Astrocyte of the spinal cord (primary cell): ENCODE measurements at places on chromosomes 2 and 18.

DNA sequence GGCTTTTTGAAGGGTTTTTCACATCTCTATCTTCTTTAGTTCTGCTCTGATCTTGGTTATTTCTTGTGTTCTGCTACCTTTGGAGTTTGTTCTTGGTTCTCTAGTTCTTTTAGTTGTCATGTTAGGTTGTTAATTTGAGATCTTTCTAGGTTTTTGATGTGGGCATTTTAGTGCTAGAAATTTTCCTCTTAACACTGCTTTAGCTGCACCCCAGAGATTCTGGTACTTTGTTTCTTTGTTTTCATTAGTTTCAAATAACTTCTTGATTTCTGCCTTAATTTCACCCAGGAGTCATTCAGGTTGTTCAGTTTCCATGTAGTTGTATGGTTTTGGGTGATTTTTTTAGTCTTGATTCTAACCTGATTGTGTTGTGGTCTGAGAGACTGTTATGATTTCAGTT is 34.7 kb downstream of the AGPS start:
- DNase-seq, result no peak

- DNase-seq, result peak; percentile 77
These were observed 144.6 kb upstream of the EPHA4 start for GRCh38 chr2:221716426-221717303.

- no peak for DNase-seq
These were observed 202.9 kb downstream of the ARL4C start for GRCh38 chr2:234293973-234294372.

- DNase-seq, result no peak
These were observed 21.6 kb downstream of the TMEM18 start for GRCh38 chr2:655626-656025.

- no peak for DNase-seq
These were observed 63.3 kb upstream of the WDSUB1 start for GRCh38 chr2:159349674-159350299.

DNA sequence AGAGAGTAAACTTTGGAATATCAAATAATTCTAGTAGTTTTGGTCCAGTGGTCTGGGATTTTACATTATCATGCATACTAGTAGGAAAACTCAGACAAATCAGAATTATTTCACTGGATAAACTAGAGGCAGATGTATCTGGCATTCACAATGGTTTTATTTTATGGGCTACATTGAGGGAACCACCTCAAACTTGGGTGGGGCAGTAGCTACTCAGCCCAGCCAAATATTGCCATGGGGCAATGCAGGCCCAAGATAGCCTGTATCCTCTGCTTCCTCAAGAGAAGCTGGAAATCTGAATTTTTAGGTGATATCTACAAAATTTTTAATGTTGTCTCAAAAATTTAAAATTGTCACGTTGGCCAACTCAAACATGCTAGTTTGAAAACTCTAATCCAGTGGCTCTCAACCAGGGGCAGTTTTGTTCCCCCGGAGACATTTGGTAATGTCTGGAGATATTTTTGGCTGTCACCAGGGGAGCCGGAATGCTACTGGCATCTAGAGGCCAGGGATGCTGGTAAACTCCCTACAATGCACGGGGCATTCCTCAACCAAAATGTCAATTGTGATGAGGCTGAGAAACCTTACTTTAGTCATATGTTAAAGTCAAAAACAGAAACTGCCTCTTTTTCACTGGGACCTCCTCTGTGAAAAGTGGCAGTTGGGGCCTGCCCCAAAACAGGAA is 172.8 kb upstream of the SPRED2 start:
- DNase-seq, result no peak

DNA sequence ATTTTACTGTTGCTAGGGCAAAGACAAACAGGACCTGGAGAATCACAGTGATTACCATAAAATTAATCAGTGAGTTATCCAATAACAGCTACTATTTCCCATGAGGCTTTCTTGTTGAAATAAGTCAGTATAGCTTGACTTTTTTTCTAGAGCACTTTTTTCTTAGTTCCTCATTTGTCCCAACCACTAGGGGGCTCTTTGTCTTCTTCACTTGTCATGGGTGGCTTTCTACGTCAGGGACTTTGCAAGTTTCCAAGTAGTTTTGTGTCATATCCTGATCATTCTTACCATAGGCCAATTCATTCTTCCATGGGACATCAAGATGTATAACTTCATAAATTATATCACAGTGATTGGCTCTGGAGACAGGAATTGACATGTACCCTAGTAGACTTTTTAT is 1019.6 kb upstream of the PIK3C3 start:
- DNase-seq, result no peak

GRCh38 chr2:215699018-215699417 is 263.1 kb upstream of the FN1 start:
- no peak for DNase-seq

GRCh38 chr2:49003201-49003600 is 151.1 kb downstream of the FSHR start:
- DNase-seq, result peak; percentile 5

GRCh38 chr18:68263481-68263880 is 451.4 kb downstream of the TMX3 start:
- DNase-seq, result peak; percentile 48

DNA sequence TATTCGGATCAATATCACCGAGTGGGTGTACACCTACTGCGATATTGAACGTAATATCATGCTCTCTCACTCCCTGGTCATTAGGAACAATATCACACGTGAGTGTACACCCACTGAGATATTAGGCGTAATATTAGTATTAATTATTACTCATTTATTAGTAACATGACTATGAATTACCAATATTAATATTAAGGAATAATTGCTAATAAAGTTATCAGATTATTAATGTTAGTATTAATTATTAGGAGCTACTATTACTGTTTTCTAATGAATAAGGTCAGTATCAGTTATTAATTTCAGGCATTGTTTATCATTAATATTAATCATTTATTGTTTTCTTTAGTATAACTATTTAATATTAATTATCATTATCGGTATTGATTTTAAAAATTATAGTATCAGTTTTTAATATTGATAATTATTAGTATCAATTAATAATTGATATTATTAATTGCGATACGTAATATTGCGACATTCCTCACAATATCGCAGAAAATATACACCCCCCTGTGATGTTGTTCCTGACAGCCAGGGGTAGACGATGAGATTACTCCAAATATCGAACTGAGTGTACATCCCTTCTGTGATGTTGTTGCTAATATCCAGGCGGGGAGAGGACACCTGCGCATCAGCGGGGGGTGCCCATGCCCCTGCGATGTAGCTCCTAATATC is 84.2 kb downstream of the DAPL1 start:
- no peak for DNase-seq

DNA sequence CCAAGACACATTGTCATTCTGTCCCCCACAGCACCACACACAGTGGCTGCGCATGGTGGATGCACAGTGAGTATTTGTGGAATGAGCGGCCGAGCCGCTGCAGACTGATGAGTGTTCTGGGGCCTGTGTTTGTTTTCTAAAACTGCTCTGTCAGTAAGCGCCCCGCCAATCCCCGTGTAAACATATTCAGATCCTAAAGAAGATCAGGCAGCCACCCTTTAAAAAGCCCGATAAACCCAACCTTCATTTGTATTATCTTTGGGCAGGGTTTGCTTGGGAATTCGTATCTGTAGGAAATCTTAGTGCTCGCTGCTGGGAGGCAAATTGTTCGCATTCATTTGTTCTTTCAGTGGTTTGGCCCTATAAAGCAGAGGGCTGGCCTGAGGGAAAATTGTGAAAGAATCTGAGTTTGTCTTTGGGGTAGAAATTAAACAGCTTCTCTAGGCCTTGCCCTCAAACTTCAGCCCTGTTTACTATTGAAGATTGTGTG is 68.6 kb downstream of the TGOLN2 start:
- DNase-seq, result peak; percentile 59

DNA sequence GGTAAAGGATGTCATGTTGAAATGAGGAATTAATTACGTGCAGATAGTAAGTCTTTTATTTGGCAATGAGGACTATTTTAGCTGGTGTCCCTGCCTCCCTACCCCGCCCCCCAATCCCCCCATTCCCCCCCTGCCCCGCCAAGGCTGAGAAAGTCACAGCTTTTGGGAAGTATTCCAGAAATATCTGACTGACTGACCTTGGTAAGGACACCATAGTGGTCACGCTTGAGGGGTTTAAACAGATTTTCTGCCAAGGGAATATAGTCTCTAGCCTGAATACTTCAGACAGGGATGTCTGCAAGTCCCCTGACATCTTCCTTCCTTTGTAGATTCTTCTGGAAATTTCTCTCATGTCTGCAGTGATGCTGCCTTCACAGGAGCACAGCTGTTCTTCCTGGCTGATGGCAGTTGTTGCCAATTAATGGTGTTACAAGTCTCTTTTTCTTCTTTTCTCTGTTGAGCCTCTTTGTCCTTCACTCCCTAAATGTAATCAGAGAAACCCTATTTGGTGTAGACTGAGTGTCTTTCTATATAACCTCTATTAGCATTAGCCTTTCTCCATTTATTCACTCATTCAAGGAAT is 53.7 kb upstream of the MGAT5 start:
- no peak for DNase-seq

DNA sequence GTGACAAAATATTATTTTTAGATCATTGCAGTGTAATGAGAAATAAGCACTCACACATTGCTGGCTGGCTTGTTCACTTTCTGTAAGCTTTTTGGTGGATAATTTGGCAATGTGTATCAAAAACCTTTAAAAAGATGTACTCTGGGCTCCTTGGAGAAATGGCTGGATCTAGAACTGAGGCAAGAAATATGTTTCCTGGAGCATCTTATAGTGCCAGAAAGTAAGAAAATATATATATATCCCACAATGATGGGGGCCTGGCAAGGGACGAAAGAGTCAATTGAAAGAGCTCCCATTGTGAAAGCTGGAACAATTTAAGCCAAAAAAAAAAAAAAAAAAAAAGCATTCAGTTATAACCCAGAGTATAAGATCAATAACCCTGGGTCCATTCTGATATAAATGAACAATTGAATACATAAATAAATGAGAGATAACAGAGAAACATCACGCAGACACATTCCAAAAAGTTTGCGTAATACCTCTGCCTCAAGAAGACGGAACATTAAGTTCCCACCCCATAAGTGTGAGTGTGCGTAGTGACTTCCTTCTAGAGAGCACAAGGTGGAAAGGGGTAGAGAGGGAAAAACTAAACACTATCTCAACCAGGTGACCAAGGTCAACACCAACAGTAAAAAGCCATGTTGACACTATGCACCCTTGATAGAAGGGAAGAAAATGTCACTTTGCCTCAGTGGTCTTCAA is 77.5 kb downstream of the BIN1 start:
- no peak for DNase-seq

DNA sequence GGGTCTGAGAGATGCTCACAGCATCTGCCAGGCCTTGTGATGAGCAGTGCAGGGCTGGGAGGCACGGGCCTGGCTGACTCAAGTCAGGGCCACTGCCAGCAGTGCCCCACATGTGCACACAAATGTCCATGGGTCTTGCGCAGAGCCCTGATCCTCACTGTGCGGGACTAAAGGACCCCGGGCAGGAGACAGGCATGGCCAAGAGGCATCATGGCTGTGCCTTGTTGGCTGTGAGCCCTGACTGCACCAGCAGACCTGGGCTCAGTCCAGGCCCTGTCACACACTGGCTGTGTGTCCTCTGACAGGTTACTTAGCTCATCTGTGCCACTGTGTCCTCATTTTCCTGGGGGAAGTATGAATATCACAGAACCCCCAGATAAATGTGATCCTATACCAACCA is 4.0 kb downstream of the KCNIP3 start:
- DNase-seq, result no peak

DNA sequence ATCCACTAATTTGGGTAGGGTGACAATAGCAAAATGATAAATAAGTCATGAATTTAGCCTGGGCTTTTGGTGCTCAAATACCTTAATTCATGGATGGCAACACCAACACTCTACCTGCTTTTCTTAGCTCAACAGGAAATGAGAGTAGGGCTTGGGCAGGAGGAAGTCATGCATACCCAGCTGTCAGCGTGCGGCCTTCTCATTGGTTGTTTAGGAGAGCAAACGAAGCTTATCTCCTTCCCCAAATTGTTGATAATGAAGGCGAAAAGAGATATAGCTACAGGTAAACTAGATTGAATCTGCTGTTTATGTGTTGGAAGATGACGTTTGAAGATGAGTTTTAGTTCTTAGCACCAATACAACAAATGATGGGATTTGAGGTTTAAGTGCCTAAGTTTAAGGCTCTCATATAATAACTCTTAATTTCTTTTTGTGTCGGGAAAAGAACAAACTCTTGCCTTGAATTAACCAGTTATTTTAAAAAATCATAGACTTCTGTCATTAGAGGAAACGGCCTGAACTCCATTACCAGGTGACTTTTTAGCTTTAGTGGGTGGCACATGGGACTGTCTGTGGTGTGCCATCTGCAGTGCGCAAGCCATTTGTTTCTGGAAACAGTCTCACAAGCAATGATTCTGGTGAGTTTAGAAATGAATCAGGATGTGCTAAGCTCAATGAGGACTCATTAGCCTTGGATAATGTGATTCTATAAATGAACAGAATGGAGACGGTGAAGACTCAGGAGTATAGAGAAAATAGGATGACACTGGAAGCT is 19.8 kb downstream of the MAP4K4 start:
- DNase-seq, result no peak

GRCh38 chr2:42856106-42856860 is 63.9 kb upstream of the HAAO start:
- no peak for DNase-seq

DNA sequence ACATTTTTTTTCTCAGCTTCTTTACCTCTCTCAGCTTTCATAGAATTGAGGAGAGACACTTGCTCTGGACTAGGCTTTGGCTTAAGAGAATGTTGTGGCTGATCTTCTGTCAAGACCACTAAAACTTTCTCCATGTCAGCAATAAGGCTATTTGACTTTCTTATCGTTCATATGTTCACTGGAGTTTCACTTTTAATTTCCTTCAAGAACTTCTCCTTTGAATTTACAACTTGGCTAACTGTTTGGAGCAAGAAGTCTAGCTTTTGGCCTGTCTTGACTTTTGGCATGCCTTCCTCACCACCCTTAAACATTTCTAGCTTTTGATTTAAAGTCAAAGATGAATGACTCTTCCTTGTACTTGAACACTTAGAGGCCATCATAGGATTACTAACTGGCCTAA is 104.4 kb upstream of the SLC39A10 start:
- DNase-seq, result no peak

GRCh38 chr2:20178249-20178607 is 46.7 kb downstream of the SDC1 start:
- no peak for DNase-seq

- no peak for DNase-seq
These were observed 69.5 kb downstream of the TPGS2 start for GRCh38 chr18:36759167-36759776.

DNA sequence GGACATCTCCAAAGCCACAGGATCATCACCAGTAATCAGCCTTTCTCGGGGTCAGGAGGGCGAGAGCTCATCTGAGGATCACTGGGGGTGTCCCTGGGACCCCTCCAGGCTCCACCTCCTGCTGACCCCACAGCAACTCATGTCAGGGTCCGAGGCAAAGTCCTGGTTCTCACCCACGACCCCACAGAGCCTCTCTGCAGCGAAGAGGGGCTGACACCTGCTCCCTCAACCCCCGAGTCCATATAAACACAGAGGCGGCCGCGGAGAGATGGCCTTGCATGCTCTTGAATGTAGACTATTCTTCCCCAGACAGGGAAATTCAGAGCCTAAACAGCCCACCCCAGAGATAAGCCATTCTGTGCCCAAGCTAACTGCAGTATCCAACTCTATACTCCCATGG is 29.9 kb downstream of the HS6ST1 start:
- DNase-seq, result no peak

GRCh38 chr2:26968001-26968400 is 2.4 kb upstream of the MAPRE3 start:
- DNase-seq, result peak; percentile 5
